Ureter (tissue), 1 donor: ENCODE measurements at places on chromosomes 16 and 17.

DNA sequence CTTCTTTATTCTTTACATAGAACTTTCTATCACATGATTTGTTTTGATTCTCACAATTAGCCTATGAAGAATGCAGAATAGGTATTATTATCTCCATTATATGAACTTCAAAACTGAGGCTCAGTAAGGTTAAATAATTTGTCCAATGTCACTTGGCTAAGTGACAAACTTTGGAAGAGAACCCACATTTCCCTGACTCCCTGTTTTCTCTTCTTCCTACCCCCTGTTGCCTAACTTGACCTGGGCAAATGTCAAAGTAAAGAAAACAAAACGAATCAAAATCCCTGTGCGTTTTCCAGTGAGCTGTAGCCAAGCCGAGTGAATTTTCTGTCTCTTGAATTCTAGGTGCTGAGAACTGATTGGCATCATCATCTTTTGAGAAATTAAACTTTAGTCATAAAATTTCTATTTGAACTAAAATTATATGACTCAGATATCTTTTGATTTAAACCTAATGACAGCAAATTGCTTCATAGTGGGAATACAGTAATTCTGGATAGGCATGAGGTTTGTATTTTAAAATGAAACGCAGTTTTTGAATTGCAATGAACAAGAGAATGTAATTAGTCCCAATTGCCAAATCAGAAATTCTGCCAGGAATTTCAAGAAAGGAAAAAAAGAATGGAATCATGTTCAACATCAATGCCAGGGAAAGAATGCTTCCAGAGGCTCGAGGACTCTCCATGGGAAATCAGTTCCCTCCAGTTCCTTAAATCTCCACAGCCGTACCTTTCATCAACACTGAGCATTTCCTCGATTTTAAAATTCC lies 4.6 kb upstream of the NACA2 start:
- DNase-seq, result no peak

DNA sequence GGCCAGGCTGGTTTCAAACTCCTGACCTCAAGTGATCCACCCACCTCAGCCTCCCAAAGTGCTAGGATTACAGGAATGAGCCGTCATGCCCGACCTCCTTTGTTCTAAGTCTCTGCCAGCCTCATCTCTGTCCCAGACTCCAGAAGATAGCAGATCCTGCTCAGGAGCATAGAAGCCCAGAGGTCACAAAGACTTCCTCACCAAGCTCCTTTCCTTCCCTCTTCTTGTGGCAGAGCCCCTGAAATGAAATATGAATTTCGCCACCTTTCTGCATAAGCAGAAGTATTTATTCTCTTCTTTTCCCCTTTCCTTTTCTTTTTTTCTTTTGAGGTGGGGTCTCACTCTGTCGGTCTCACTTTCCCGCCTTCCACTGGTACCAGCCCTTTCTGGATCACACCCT lies 11.5 kb upstream of the PIPOX start:
- DNase-seq, result no peak

GRCh38 chr17:69869667-69870066 lies 205.4 kb upstream of the KCNJ16 start:
- DNase-seq, result no peak

GRCh38 chr17:80656590-80656989 lies 112.0 kb downstream of the RPTOR start:
- DNase-seq, result no peak

DNA sequence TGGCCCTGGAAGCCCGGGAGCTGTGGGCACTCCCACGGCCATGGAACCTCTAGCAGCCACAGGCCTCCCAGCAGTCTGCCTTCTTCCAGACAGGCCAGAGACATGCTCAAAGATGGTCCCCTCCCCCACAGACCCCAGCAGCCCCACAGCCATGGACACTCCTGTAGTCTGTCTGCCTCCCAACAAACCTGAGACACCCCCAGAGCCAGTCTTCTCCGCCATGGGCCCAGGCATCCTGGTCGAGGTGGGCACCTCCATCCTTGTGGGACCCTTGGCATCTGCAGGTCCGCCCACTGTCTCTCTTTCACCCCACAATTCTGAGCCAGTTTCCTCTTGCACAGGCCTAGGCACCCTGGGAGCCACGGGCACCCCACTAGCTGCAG lies 3.1 kb downstream of the KIAA0753 start:
- no peak for DNase-seq

DNA sequence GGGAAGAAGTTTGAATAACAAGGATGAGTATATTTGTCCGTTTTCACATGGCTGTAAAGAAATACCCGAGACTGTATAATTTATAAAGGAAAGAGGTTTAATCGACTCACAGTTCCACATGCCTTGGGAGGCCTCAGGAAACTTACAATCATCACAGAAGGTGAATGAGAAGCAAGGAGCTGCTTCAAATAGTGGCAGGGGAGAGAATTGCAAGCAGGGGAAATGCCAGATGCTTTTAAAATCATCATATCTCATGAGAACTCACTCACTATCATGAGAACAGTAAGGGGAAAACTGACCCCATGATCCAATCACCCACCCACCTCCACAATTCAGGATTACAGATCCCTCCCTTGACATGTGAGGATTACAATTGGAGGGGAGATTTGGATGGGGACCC lies 212.8 kb upstream of the CDH8 start:
- no peak for DNase-seq

DNA sequence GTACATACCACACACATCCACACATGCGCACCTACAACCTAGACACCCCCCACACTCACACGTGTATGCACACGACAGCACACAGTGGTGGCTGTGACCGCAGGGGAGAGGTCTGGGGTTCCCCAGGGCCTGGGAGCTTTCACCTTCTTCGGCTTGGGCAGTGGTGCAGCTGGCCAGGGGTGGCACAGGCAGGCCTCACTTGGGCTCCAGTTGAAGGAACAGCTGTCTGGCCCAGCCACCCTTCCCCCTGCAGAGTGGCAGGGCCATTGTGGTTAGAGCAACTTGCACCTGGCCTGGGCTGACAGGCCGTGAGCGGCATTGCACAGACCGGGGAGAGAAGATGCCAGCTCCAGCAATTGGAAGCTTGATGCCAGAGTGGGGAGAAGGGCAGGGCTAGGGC lies 114.5 kb upstream of the GSE1 start:
- DNase-seq, result no peak

DNA sequence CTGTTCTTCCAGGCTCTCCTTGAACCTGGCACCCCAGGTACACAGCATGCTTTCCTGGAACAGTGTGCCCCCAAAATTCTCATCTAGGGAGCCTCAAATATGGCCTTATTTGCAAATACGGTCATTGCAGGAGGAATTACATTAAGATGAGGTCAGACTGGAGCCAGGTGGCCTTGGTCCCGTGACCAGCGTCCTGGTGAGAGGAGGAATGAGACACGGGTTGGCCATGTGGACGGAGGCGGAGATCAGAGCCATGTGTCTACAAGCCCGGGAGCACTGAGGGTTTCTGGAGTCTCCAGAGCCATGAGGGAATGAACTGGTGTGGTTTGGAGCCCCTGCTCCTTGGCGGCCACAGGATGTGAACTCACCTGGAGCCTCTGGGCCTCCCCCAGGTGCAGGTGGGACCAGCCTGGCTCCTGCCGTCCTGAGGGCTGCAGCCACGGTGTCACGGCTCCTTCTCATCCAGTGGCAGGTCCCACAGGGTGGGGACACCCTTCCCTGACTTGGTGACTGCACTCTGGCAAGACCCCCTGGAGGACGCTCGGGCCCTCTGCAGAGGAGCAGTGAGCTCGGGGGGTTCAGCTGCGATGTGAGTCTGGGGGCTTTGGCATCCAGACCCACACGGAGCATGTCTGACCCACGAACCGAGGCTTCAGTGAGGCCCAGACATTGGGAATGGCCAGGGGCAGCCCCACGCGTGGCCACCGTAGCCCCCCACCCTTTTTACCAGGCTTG lies 21.8 kb upstream of the GNG13 start:
- DNase-seq, result no peak

- DNase-seq, result no peak
These were observed 74.1 kb downstream of the NT5M start for GRCh38 chr17:17377071-17377967.

- DNase-seq, result no peak
These were observed 144.1 kb upstream of the CES5A start for GRCh38 chr16:56019274-56019673.

DNA sequence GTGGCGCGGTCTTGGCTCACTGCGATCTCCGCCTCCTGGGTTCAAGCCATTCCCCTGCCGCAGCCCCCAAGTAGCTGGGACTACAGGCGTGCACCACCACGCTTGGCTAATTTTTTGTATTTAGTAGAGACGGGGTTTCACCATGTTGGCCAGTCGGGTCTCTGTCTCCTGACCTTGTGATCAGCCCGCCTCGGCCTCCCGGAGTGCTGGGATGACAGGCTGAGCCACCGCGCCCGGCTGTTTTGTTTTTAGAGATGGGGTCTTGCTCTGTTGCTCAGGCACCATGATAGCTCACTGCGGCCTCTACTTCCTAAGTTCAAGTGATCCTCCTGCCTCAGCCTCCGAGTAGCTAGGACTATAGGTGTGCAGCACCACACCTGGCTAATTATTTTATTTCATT lies 27.2 kb downstream of the ZNF750 start:
- no peak for DNase-seq

DNA sequence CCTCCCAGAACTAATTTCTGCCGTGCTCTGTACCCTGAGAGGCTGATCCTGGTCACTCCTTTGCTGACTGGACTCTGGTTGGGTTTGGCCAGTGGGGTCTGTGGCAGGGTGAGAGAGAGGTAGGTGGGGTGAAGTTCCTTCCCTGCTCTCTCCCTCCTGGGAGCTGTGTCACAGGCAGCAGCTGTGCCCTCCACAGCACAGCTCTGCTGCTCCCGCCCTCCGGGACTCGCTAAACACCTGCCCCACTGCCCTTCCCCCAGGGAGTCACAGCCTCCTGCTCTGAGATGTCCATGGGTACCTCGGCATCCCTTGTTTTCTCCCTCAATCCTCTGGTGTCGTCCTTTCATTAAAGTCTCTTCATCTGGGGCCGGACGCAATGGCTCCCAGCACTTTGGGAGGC lies 66.4 kb downstream of the SRCIN1 start:
- DNase-seq, result no peak
